ENCODE measurements at places on chromosomes 5 and 9. TPM values are rescaled to one million over a fixed set of nuclear protein-coding genes. Genes with fewer than 3 reads are reported as not detected.

FBP2 gene
- total RNA-seq: not detected

PCDHGA1 gene
- 0.51 TPM for total RNA-seq

ETF1 gene
- 49.2 TPM for total RNA-seq

CYFIP2 gene
- total RNA-seq: 20.5 TPM

UAP1L1 gene
- 13.4 TPM for total RNA-seq

ANAPC2 gene
- 19.6 TPM for total RNA-seq

MBLAC2 gene
- 4.4 TPM for total RNA-seq

DNAJC18 gene
- total RNA-seq: 8.0 TPM

NMUR2 gene
- 0.16 TPM for total RNA-seq

CCL19 gene
- not detected for total RNA-seq

C1QTNF3 gene
- 0.49 TPM for total RNA-seq

SARDH gene
- 0.49 TPM for total RNA-seq

C5orf52 gene
- not detected for total RNA-seq

ZBTB43 gene
- 4.8 TPM for total RNA-seq

OGN gene
- not detected for total RNA-seq
